ENCODE measurements at places on chromosomes 13 and 19.

DNA sequence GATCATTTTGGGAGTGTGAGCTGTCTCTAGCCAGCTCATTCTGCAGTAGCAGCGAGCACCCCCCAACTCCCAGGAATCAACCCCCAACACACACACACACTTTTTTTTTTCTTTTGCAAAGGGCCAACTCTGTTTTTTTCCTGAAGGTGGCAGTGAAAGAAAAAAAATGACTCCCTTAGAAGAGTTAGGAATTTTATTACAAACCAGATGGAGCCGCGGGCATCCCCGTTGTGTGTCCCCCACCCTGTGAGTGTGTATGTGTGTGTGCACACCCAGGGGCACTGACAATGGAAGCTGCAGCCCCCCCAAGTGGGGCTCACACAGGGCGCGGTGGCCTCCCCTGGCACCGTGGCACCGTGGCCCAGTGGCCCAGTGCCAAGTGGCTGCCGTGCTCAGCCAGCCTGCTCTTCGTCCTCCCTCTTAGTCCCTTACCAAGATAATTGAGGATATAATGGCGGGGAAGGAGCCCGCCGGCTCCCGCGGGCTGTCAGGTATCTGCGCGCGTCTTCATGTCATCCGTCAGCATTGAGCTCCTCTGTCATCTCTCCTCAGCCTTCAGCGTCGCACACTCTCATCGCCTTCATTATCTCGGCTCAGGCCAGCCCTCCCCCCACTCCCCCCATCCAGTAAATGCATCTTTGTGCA lies 314.1 kb downstream of the ZNF536 start:
- no peak for DNase-seq

- no peak for DNase-seq
Observed at GRCh38 chr13:27274631-27275030, 4.0 kb downstream of the RASL11A start.

GRCh38 chr13:65724226-65724625 lies 1505.9 kb downstream of the PCDH9 start:
- no peak for DNase-seq

- DNase-seq = no peak
Observed at GRCh38 chr13:75694722-75695121, 58.6 kb downstream of the LMO7 start.

DNA sequence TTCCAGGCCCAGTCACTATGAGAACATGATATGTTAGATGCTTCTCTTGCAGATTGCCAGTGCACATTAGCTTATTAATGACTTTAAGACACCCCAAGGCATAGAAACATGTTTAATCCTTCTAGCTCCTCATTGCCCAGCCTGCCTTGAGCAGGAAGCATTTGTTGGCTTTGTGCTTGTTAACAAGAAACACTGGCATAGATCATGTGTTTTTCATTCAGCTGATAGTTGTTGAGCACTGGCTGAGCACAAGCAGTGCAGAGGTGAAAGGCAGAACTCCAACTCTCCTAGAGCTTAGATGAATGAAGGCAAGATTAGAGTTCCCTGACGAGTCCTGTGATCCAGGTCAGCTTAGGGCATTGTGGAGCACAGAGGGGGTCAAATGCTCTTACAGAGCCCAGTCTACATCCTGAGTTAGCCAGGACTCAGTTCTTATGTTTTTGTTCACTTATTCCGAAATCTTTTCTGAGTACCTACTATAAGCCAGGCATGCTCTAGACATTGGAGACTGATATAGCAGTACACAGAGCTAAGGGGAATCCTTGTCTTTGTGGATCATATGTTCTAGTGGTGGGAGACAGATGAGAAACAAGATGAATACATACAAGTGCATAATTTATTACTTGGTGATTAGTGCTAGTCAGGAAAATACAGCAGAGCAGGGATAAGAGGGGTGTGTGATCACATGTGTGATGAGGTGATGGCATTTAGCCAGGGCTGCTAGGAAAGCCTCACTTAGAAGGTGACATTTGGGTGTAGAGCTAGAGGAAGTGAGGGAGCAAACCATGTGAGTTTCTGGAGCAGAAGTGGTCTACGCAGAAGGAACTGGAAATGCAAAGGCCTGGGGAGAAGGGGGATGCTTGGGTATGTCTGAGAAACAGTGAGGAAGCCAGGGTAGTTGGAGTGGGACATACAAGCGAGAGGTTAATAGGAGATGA lies 101.2 kb downstream of the WASF3 start:
- no peak for DNase-seq

- DNase-seq = no peak
Observed at GRCh38 chr13:109666656-109667055, 119.7 kb downstream of the IRS2 start.

DNA sequence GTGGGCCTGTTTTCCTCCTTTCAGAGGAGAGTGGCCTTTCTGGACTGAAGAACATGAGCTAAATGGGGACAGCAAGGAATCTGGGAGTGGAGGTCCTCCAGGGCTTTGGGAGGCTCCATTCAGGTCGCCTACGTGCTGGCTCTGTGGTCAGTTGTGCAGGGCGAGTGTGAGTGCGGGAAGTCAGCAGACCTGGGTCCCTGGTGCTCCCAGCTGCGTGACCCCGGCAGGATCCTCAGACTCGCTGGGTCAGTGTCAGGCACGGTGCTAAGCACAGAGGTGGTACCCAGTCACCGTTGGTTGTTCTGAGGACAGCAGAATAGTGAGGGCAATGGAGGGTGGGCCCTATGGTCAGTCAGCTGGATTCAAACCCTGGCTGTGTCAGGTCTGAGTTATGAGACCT lies 85.8 kb downstream of the SIPA1L3 start:
- DNase-seq = no peak

- DNase-seq = no peak
Observed at GRCh38 chr13:91154558-91155353, 192.7 kb upstream of the MIR17HG start.

DNA sequence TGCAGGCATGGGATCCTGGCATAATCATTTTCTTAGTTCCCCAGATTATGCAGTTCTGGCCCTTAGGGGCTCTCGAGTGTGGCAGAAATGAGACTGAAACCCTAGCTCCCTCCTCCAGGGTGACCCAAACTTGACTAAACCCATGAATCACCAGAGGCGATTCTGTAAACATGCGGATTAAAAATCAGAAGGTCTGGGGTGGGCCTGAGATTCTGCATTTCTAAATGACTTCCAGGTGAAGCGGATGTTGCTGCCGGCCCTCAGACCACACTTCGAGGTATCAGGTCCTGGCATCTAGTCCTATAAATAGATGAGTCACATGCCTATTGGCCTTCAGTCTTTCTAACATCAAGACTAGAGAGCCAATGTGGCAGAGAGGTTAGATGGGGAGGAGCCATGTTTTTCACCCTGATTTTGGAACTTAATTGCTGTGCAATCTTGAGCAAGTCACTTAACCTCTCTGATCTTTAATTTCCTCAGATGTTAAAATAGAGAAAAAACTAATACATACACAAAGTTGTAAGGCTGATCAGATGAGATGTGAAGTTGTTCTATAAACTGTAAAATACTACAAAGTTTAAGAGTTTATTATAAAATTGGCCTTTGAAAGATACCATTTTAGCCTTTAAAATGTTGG lies 431.2 kb downstream of the FOXO1 start:
- no peak for DNase-seq

DNA sequence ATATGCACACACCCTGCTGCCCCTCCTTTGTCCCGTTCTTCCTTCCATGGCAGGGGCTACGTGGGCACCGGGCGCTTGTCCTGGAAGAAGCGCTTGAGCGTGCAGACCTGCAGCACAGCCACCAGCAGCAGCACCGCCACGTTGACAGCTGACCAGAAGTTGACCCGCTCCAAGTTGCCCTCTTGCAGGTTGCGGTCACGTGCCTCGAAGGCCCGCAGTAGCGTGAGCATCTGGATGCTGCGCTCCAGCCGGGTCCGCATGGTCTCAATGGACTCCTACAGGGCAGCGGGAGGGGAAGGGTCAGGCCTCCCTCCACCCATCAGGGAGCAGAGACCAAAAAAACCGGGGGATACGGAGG lies 3.1 kb downstream of the TMED1 start:
- no peak for DNase-seq

GRCh38 chr13:105346141-105346775 lies 1189.2 kb downstream of the EFNB2 start:
- no peak for DNase-seq

DNA sequence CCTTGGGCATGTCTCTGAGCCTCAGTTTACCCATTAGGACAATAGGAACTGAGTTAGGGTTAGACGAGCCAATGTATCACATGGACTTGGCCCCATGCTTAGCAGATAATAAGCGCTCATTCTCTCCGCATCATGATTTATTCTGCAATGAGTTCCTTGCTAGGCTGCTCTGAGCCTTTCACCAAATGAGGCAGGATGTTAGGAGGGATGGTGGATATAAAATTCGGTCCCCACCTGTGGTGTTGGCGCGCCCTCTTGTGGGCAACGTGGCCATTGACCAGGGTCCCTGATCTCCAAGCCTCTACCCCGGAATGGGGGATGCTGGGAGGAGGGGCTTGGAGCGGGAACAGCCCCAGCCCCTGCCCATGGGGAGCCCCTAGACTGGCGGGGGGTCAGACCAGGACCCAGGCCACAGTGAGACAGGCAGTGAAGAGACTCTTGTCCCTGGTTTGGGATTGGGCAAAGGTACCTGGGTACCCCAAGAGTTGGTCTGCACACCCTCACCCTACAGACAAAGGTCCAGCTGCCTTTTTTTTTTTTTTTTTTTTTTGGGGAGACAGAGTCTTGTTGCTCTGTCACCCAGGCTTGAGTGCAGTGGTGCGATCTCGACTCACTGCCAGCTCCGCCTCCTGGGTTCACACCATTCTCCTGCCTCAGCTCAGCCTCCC lies 43.9 kb downstream of the CERS4 start:
- DNase-seq = peak; percentile 92

GRCh38 chr13:105848494-105848893 lies 687.0 kb downstream of the EFNB2 start:
- no peak for DNase-seq

DNA sequence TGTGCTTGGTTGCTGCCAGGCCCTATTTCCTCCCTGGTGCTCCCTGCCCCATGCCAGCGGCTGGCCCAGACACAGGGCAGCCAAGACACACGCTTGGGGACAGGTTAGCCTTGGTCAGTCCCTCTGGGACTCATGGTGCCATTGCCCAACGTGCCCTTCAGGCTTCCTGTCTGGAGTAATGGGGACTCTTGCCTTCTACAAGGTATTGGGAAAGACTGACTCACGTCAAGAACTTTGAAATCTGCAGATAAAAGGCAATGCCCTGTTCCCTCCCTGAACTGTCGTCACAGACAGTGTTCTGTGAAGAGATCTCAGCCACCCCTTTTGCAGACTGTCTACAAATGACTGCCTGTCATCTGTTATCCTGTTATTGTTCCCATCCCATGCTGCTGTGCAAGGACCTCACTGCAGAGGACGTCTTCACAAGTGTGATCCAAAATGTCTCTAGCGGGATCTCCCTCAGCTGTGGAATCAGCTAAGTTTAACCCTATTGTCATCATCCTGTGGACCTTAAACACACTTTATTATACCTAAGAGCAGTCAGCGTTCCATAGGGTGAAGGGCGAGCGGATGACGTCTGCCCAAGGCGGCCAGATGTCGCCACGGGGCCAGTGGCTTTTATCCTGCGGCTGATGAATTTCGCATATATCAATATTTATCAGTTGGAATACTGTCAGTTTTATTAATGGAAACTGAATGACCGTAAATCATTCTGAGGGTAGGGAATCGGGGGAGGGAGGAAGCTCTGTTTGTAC lies 59.0 kb downstream of the GSX1 start:
- no peak for DNase-seq

DNA sequence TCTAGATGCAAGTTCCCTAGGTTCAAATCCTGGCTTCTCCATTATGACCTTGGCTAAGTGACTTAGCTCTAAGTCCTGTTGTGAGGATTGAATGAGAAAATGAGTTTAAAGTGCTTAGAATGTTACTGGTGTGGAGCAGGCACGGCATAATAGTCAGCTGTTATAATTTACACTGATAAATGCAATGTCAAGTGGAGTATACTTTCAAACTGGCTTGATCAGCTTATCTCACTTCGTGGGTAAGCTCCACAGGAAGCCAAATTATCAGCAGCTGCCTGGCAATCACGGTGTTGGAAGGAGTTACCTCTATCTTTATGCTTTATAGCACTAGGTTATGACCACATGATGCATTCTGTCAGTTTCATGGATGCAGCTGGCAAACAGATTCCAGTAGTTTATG lies 272.8 kb downstream of the OLFM4 start:
- no peak for DNase-seq

DNA sequence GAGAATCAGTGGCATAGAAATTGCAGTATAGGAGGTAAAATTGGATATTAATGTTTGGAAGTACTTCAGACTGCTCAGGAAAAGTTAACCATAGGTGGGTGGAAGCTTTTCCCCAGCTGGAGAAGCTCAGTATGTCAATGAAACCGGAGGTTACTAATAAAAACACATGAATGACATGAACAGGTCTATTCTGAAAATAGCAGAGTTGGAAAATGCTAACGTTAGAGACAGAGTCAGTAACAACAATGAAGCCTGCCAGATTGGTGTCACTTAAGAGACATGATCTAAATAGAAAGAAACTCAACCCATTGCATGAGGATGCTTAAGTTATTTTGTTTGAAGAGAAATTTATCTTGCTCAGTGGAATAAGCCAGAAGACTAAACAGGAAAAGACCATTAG lies 364.5 kb downstream of the DNAJC15 start:
- no peak for DNase-seq

DNA sequence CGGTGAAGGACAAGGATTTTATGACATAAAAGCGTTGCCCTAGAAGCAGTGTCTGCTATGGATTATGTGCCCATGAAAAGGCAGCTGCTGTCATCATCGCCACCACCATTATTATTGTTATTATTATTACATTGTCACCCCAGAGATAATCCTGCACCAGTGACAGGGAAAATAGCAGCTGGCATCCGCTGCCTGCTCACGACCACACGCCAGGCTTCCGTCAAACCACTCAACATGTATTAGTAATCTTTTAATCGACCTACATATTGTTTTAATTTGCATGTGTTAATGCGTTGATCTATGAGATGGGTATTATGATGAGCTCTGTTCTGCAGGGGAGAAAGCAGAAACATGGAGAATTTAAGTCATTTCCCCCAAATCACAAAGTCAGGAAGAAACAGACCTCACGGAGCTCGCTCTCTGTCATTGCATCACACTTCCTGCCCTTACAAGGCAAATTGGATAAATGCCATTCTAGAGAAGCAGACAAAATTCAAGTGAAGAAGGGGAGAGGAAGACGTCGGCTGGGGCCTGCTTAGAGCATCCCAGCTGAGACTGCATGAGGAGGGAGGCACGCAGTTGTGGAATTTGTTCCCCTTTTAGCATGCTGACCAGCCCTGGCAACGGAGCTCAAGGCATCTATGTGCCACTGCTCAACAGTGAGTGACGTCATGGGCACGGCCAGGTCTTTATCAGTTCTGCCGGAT lies at the start of gene FFAR3:
Gene FFAR3 (plus strand): TSS at position 594 of the 707 bp plus-strand sequence. CDS start 431 bp downstream, outside the sequence.
- DNase-seq = no peak

- DNase-seq = no peak
Observed at GRCh38 chr13:53152057-53152421, 123.4 kb downstream of the OLFM4 start.

GRCh38 chr19:14416817-14417231 lies 2.3 kb downstream of the DDX39A start:
- DNase-seq = no peak

Measured in GM12891 (cell line).